SK-MEL-5 (cell line): ENCODE measurements at places on chromosomes 1 and 21. TPM values are rescaled to one million over a fixed set of nuclear protein-coding genes. Genes with fewer than 3 reads are reported as not detected.

Gene TAS1R1
- not detected in 2 replicates for total RNA-seq

Gene LCE3D
- total RNA-seq, result not detected in 2 replicates

GRCh38 chr1:58585581-58586151 is 8.6 kb upstream of the TACSTD2 start:
- no peak for DNase-seq

- no peak for DNase-seq
Observed at GRCh38 chr1:30358500-30358899, 364.9 kb downstream of the MATN1 start.

GRCh38 chr1:41758904-41759548 is 159.7 kb downstream of the HIVEP3 start:
- DNase-seq, result no peak

Gene BRDT
- total RNA-seq, result not detected in 2 replicates

Gene ESRRG
- 0.90 and 1.0 TPM in 2 replicates for total RNA-seq

DNA sequence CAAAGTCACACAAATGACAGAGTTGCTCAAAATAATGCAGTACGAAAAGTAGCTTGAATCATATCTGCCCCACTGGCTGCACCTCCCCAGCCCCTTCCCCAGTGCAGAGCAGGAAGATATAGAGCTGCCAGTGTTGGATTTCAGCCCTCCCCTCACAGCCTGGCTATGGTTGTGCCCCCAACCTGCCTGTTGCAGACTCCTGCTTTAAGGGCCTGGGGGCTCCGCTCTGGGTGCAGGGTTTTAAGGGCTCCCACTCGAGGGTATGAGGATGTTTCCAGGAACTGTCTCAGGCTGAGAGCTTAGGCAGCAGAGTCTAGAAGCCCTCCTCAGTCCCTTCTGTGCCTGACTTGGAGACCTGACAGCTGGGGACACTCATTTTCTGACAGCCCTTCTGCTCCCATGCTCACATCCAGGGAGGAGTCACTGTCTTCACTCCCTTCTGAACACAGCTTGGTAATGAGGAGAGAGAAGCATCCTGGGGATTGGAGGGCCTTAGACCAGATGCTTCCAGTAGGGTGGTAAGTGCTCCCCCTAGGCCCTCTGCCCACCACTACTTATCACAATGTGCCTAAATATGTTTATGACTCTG is 4.6 kb downstream of the S100A9 start:
- no peak for DNase-seq

Gene KCNK2
- 2.0 and 5.1 TPM in 2 replicates for total RNA-seq

DNA sequence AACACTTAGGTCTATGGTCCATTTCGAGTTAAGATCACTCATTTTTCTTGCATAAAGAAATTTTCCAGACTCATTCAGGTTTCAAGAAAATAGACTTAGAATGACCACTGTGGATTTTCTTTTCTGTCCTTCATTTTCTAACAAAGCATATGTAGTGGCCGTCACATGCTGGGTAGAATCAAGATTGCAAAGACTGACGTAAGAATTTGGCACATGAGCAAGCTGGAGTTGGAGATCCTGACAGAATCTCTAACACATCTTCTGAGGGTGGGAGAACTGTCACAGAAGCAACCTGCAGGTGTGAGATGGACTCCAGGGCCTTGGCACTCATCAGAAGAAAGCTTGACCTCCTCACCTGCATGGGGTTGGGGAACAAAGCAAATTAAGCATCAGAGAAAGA is 28.6 kb downstream of the KIF26B start:
- no peak for DNase-seq
